ENCODE measurements at places on chromosomes 7 and 10.

- DNase-seq, result no peak
These were observed 253.7 kb downstream of the ARHGAP21 start for GRCh38 chr10:24469993-24470392.

DNA sequence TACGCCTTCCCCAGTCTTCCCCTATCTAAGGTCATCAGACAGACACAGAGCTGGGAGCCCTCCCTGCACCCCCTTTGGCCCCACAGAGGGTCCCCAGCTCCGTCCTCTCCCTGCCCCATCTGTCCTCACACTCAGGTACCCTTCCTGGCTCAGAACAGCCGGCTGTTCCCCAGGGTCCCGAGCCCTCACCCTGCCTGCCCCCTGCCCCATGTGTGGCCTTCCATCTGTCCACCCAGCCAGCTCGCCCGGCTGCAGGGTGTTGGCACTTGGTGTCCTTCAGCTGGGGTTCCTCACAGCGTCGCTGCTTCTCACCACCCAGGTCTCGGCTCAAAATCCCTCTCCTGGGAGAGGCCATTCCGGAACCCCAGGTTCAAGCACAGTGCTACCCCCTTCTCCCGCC is 28.9 kb upstream of the ELFN1 start:
- no peak for DNase-seq

DNA sequence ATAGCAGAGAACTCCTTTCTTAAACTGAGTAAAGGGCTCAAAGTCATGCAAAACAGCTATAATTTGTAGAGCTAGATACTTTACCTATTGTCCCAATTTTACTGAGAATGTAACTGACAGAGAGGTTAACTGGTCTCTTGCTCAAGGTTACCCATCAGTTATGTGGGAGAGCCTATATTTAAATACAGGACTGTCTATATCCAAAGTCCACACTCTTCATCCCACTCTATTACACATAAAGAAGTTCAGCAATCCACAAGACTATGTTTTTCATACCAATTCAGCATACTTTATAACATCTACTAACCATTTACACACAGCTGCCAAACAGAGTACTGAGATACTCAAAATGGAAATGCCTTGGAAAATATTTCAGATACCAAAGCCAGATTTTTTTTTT is 100.2 kb downstream of the MICU1 start:
- no peak for DNase-seq

DNA sequence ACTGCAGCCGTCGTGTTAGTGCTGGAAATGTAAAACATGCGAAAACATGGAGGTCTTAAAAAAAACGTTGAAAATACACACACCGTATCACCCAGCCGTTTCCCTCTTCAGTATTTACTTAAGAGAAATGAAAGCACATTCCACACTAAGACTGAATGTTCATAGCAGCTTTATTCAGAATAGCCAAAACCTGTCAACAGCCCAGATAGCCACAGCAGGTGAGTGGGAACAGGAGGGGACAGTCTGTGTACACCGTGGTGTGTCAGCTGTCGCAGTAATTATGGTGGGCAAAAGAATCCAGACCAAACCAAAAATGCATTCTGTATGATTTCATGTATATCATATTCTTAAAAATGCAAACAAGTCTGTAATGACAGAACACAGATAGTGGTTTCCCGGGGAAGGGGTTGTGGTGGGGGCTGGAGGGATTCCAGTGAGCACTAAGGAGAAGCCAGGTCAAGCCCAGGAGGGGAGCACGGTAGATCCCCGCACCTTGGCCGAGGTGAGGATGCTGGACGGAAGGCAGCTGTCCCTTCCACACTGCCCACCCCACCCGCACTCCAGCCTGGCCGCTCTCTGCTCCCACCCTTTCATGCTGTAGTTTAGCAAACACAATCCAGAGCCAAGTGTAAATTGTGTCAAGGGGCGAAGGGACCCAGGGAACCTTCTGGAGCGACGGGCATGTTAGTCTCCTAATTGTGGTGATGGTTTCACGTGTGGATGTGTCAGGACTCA is 123.6 kb downstream of the NKX6-2 start:
- DNase-seq, result no peak

GRCh38 chr7:88398459-88398858 is 91.8 kb upstream of the STEAP4 start:
- DNase-seq, result no peak

DNA sequence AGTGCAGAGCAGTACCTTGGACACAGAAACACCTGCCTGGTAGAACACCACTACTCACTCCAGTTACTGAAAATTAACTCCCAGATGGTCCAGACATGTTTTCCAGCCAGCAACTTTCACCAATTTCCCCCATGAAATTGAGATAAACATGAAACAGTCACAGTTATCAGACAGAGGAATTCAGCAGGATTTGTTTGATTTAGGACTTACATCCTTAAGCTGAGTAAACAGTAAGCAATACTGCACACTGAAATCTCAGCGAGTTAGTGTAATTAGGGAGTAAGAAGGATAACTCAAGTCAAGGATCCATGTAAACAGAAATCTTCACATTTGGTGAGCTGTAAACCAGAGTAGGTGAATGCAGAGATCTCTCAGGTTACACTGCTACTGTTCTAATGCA is 353.5 kb downstream of the ELMO1 start:
- no peak for DNase-seq

GRCh38 chr10:119139464-119140067 is 25.9 kb downstream of the SFXN4 start:
- no peak for DNase-seq

GRCh38 chr7:129501760-129502707 is at the start of gene SMKR1:
TSS of gene SMKR1 (plus strand) at chr7:129502531. CDS start at chr7:129502825, 294 bp downstream.
- DNase-seq, result peak; percentile 97

Measured in GM19239 (cell line).